Right ventricle myocardium inferior (tissue), 1 donor: ENCODE measurements at places on chromosomes 7 and 10. TPM values are rescaled to one million over a fixed set of nuclear protein-coding genes. Genes with fewer than 3 reads are reported as not detected.

DNA sequence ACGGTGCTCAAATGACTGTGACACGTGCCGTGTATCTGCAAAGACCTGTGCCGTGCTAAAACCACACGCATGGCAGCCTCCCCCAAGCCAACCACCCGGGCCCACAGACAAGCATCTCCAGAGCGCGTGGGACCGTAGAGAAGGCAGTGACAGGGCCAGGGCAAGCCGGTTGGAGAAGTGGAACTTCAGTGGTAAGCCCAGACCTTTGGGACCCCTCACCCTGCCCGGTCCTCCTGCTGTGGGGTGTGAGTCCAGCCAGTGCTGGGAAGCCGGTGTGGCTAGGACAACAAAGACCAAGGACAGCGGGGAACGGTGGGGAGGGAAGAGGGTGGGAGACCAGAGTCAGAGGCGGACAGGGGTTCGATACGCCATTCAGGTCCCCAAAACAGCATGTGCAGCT lies 476.2 kb downstream of the DNAJB6 start:
- DNase-seq = peak; percentile 52

- DNase-seq = no peak
Measured at GRCh38 chr7:94375691-94376090, 19.0 kb upstream of the COL1A2 start.

- peak; percentile 77 for DNase-seq
Measured at GRCh38 chr7:116630932-116631671, 40.9 kb upstream of the MET start.

Gene MUC12
- total RNA-seq = not detected

Gene GIMAP2
- 6.2 TPM for total RNA-seq
